ENCODE measurements at places on chromosomes 7 and 10.

- DNase-seq = no peak
These were observed at the start of gene ITGA8 for GRCh38 chr10:15719899-15720634. Gene ITGA8 (minus strand): TSS chr10:15719922. CDS start chr10:15719771, 151 bp downstream.

GRCh38 chr7:139745678-139746143 is 32.1 kb downstream of the HIPK2 start:
- DNase-seq = no peak

DNA sequence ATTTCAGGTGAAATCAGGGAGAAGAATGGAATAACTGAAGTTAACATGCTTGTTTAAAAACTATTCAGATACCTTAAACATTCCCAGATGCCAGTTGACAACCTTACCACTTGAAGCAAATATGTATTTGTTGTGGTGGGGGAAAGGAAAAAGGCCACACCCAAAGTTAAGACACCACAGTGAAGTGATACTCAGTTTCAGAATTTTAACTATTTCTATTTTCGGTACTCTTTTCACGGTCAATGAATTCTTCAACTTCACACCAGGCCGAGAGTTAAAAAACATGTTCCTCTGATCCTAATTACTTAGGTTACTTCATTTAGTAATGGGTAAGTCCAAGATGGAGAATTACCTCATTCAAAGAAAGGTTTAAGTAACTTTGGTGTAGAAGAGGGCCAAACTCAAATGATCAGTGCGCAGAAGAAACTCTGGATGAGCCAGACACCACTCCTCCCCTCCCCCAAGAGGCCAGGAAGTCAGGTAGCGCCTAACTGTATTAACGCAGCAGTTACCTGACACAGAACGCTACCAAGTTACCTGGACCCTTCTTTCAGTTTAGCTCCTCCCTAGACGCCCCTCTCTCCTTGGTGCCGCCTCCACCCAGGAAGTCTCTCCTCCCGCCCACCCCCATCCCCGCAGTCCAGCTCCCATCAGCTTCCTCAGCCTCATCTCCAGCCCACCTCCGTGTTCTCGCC is 700 bp downstream of the MTPN start:
- peak; percentile 25 for DNase-seq

DNA sequence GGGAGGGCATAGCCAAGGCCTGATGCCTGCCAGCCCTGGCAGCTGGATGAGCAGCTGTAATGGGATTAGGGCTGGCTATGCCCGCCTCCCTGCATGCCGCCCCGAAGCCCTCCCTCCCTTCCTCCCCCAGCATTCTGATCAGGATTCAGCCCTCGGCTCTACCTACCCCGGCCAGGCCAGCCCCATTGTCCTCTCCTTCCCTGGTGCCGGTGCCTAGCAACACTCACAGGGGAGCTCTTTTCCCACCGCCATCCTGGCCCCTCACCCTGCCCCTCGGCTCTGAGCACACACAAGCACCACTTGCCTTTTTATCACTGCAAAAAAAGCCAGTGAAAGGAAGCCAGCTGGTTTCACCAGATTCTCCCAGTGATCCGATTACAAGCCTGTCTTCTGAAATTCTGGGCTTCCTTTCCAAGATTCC is 9.0 kb upstream of the ADCYAP1R1 start:
- no peak for DNase-seq

DNA sequence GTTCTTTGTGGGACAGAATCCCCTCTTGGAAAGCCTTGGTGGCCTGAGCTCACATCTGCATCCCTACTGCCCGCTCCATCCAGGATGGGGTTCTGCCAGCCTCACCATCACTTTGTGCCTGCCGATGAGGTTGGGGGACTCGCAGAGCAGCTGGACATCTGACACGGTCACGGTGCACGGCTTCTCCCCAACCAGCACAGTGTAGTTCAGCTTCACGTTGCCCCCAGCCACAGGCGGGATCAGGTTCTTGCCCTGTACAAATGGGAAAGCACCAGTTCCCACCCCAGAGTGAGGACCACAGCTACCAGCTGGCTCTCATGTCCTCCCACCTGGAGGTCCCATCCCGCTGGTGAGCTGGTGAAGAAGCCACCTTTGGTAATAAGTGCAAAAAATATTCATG is 395.8 kb downstream of the PLXNA4 start:
- DNase-seq = no peak

- DNase-seq = no peak
These were observed 246.7 kb upstream of the CTBP2 start for GRCh38 chr10:125407000-125407502.

DNA sequence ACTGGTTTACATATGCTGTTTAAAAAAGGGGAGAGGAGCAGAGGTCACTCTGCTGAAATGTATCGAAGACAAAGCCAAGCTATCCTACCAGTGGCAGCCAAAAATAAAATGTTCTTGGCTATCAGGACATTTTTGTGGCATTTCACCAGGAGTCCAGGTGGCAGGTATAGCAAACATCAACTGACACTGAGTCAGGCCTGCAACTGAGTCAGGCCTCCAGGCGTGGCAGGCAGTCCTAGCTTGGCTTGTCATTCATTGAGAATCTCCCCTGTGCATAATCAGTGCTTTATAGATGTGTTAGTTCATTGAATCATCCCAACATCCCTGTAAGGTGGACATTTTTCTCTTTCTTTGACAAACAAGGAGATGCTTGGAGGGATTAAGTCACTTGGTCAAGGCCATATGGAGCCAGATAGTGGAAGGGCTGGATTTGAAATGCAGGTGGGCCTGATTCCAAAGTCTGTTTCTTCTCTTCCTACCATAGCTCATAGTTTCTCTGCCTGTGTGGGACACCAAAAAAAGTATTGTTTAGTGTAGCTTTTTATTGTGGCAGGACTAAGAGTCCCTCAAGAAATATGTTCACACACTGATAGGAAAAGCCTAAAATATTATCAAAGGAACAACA is 4.3 kb downstream of the DYNC1I1 start:
- no peak for DNase-seq

- DNase-seq = peak; percentile 23
These were observed 557 bp downstream of the BAG3 start for GRCh38 chr10:119651514-119652360.

GRCh38 chr10:102549549-102549948 is 45.8 kb downstream of the SUFU start:
- no peak for DNase-seq

DNA sequence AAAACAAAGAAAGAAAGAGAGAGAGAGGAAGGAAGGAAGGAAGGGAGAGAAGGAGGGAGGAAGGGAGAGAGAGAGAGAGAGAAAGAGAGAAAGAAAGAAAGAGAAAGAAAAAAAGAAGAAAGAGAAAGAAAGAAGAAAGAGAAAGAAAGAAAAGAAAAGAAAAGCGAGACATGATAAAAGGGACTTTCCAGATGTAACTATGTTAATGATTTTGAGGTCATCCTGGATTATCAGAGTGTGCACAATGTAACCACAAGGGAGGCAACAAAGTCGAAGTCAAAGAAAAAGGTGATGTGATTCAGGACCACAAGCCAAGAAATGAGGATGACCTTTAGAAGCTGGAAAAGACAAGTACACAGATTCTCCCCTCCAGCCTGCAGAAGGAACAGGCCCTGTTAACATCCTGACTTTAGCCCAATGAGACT is 48.9 kb upstream of the PAX2 start:
- DNase-seq = no peak

DNA sequence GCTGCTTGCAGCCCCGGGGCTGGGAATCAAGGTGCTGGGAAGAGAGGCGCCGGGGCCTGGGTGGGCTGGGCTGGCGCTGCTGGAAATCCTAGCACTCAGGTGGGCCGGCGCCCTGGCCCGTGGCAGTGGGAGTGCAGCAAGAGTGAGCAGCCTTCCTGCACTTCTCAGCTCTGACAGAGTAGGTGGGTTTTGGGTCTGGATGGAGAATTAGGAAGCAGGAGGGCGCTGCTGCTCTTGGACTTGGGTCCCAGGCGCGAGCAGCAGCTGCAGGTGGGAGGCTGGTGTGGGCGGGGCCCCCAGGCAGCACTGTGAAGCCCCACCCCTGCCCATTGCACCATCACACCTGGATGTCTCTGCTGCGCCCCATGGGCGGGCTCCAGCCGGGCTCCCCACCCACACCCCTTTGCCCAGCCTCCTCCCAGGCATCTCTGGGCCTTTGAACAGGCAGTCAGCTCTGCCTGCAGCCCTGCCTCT is 6.0 kb downstream of the BRI3 start:
- no peak for DNase-seq

DNA sequence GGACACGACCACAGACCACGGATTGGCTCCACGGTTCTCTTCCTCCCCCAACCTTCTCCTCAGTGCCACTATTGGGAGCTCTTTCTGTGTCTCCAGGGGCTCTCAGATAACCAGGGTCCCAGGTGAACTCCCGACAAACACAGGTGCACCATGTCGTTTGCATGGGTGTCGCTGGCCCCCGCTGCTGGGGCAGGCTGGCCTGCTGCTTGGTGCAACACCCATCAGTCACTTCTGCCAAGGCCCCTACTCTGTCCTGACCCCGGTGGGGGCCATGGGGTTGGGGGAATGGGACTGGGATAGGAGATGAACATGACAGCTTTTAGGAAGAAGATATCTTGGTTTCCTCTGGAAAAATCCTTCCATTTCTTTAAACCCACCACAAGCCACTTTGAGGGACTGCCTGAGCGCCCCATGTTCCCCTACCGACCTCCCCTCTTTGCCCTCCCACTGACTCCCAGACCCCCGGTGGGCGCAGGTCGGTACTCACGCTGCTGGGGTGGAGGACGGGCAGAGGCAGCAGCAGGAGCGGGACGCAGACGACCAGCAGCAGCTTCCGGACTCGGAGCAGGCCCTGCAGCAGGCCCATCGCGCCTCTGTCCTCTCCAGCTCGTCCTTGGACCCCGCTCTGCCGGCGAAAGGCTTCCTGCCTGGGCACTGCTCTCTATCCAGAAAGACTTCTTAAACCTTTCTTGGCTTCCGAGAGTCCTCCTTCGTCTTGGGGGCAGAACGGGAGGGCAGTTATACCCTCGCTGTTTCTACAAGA is 894 bp downstream of the SLC13A4 start:
- no peak for DNase-seq

DNA sequence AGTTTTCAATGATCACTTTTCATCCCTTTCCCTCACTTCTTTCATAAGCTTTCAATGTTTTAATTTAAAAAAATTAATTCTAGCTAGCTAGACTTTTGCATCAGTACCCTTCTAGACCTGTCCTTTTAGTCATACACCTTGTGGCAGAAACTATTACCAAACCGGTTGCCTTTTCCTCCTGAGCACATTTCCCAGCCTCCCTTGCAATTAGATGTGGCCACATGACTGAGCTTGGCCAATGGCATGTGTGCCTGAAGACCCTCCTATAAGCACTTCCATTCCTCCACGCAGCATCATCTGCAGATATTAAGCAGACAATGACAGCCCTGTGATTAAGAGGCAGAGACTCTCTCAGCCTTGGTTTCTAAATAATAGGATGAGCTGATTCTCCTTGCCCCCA is 12.3 kb downstream of the DKK1 start:
- no peak for DNase-seq

DNA sequence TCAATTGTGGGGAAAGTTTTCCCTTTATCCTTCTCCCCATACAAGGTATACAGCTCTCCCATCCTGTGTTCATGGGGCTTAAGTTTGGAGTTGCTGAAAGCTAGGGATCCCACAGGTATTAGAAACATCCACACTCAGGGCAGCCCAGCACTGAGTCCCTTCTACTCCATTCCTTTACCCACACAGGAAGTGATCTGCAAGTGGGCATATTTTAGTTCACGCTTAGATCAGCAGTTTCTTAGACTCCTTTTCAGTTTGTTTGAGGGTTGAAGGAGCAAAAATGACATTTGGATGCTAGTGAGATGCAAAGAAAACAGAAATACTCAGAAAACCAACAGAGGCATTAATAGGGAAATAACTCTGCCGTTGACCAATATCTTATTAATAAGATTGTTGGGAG is 134.7 kb downstream of the VPS50 start:
- no peak for DNase-seq

DNA sequence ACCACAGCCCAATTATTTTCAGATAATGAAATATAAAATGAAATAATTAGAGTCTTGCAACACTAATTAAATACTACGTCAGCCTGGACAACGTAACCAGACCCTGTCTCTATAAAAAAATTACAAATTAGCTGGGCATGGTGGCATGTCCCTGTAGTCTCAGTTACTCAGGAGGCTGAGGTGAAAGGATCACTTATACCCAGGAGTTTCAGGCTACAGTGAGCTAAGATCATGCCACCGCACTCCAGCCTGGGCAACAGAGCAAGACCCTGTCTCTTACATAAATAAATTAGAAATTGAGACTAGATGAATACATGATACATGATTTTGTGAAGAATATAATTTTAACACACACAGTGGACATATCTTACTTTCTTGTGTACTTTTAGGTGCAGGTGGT is 18.4 kb downstream of the TIAL1 start:
- no peak for DNase-seq

DNA sequence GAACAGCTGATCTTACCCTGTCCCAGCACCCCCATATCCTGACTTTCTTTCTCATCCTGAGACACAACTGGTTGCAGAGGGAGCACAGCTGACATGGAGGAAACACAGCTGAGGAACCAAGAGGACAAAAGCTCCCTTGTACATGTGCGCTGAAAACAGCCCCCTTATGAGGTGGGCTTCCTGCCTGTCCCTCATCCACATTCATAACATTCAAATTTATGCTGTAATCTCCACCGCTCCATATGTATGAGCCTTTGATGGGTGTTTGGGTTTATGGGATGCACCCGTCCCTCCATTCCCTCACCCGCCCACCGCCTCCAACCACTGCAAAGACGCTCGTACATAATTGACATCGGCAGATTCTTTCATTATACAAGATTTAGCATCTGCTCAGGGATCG is 49.6 kb upstream of the BTRC start:
- no peak for DNase-seq

GRCh38 chr7:33757050-33757449 is 148.3 kb upstream of the BMPER start:
- no peak for DNase-seq
